ENCODE measurements at places on chromosomes 16 and 17.

DNA sequence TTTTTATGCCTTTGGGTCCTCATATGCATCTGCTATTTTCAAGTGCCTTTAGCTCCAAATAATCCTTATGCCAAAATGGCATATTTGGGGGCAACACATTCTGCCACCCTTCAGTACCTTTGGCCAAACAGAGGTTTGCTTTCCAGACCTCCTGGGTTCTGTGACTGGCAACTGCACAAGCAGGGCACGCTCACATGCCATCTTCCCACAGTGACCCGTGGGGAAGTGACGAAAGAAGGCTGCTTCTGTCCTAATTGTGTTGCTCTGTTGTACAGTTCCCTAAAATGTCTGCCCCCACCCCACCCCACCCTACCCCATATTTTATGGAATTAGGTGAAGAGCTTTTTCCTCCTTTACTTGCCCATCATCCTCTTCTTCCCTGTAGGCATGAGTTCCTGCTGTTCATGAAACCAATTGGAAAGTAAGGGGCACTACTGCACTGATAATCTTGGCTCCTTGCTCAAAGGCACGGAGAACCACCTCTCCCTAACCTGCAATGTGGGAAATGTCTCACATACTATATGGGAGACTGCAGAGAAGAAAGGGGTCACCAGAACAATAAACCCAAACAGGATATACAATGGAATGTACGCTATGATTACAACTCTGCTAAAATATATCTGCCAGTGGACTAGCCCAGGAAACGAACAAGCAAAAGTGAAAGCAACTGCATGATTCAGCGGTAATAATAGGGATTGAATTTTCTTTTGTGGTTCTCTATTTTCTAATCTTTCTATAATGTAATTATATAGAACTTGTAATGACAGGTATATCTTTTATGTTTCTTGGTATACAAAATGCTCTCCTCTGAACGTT, 3.3 kb upstream of the SLFN12L start:
- peak; percentile 79 for DNase-seq

- DNase-seq, result peak; percentile 86
Observed at GRCh38 chr17:76014100-76014924, 12.8 kb downstream of the EVPL start.

GRCh38 chr17:35519906-35520442, 17.5 kb downstream of the SLFN12L start:
- no peak for DNase-seq

- no peak for DNase-seq
Observed at GRCh38 chr17:57745242-57745641, at the start of gene CCDC182. Gene CCDC182, minus strand, starts transcription at chr17:57745299. Its CDS starts 27 bp downstream, at chr17:57745272.

GRCh38 chr17:47257651-47258339, 4.2 kb downstream of the ITGB3 start:
- peak; percentile 5 for DNase-seq

- peak; percentile 45 for DNase-seq
Observed at GRCh38 chr17:81097134-81097942, 62.4 kb downstream of the BAIAP2 start.

DNA sequence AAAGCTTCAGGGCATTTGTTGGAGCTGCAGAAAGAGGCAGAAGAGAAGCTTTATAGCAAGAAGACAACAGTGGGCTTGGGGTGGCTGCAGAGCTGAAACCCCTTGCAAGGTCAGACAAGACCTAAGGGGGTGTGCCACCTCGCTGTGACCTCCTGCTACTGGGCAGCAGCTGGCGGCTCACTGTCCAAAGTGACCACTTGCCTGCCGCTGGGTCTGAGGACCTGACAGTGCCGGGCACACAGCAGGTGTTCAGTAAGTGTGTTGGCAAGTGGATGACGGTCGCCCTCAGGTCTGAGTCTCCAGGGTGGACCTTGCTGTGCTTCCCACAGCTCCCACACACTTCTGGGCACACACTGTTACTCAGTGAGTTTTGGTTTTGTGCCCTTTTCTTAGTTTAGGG, 336.5 kb downstream of the C16orf95 start:
- no peak for DNase-seq

- DNase-seq, result no peak
Observed at GRCh38 chr17:50080827-50081226, 14.3 kb upstream of the PDK2 start.

GRCh38 chr17:49435671-49436029, 21.0 kb upstream of the PHB1 start:
- no peak for DNase-seq

DNA sequence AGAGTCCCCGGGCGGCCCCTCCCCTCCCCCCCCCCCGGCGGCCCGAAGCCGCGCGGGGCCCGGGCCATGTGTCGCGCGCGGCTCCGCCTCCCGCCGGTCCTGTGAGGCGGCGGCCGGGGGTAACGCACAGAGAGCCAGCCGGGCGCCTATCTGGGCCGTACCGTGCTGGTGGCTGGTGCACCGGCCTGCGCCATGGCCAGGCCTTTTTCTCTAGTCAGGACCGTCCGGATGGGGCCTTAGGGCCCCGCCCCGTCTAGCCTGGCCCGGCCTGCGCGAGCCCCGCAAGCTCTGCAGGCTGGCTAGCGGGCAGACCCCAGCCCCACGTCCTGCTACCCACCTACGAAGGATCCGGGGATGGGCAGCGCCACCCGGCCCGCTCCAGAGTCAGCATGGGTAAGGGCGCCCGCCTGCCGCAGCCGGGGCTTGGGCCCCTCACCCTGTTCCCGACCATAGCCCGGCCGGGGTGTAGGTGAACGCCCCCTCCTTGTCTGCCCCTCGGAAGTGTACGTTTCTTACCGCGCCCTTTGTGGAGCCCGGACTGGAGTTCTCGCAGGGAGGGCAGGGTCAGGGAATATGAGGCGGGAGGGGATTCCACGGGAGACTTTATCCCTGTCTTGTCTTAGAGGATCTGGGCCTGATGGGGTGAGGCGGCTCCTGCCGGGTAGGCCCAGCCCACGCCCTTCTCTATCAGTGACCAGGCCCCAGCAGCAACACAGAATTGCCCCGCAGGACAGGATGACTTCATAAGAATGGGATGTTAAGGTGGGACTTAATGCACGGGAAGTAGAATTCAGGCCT, at the start of gene CENPT:
CENPT (minus strand) TSS at position 630 of the 798 bp plus-strand sequence. CDS start 13,834 bp downstream, outside the sequence.
- peak; percentile 24 for DNase-seq

- no peak for DNase-seq
Observed at GRCh38 chr17:80621997-80622357, 77.3 kb downstream of the RPTOR start.

DNA sequence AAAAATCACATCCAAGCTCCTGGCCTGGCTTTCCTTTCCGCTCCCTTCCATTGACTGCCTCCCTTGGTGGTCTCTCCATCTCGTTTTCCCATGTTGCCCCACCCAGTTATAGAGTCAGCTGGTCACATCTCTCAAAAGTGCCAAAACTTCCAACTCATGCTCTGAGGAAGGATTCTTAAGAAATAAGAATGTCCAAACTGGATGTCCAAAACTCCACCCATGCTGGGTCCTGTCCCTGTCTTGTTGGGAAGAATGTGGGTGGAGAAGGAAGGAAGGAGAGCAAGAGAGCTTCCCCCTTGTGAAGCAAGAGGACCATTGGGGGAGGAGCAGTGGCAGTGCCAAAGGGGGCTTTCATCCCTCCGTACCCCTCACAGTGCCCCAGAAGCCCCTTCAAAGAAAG, 44.6 kb upstream of the MAP3K14 start:
- DNase-seq, result no peak

DNA sequence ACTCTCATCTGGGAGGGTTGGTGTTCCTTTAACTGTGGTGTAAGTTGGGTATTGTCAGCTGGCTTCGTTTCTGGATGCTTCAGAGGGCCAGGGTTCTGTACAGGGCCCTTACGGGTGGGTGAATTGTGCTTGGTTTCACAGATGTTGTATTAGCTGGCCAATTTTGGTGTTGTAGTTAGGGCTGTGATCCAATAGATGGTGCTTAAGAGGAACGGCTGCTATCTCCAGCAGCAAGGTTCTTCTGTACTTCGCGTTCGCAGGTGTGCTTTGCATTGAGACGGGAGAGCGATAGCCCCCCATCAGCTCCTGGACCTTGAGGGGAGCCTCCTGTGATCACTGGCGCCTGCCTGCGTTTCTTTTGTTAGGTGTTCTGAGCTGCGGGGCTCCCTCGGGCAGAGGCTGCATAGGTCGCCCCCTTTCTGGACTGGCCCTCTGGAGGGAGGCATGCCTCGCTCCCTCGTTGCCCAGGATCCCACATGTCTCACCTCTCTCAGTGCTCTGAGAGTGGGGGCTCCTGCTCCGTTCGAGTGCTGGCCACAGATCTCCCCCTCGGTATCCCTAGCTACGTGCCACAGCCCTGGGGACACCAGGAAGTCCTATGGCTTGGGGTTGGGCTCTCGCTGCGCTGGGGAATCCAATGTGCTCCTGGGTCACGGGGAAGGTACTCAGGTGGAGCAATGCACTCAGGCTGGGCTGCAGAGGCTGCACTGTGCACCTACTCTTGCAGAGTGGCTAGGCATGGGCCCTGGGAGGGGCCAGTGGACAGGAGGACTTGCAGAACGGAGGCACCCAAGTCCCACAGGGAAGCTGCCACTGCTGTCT, 837 bp upstream of the PRDM7 start:
- peak; percentile 56 for DNase-seq

DNA sequence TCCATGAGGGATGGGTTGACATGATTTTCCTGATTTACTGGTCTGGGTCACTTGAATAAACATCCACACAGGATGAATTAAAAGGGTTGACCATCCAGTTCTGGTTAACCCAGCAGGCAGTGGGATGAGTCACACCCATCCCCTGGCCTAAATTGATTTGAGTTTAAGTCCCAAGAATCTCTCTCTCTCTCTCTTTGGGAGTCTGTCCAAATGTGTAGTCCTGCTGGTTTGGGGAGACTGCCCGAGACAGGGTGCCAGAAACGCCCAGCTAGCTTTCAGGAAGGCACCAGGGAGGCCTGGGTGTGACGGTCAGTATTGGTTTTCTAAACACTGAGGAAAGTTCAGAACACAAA, 38.8 kb downstream of the SCPEP1 start:
- DNase-seq, result no peak

DNA sequence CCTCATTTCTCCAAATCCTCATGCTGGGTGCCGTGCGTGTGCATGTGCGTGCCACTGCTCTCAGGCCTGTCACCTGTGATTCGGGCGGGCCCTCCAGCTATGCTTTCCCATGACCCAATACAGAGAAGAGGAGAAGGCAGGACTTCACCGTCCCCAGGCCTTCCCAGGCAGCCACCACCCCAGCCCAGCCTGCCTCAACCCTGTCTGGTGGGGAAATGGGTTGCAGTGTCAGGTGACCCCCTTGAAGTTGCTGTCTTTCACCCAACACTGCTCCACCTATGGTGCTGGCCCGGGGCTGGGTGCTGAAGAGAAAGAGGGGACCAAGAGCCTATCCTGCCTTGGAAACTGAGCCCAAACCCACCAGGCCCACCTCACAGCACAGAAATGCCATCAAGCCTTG, 94.7 kb downstream of the GOSR1 start:
- DNase-seq, result no peak
